Stimulated activated CD4-positive, alpha-beta T cell treated with anti-CD3 and anti-CD28 coated beads, TNF-alpha, amount 100 ng/mL, for 24 hours (primary cell): ENCODE measurements at places on chromosomes 1 and 21.
A peak's percentile ranks its signal among the peaks of the same experiment; 100 is the strongest.

- DNase-seq = no peak
Measured at GRCh38 chr1:216670118-216670883, 52.9 kb downstream of the ESRRG start.

GRCh38 chr1:32759997-32760623 lies 57.0 kb downstream of the YARS1 start:
- DNase-seq = no peak

DNA sequence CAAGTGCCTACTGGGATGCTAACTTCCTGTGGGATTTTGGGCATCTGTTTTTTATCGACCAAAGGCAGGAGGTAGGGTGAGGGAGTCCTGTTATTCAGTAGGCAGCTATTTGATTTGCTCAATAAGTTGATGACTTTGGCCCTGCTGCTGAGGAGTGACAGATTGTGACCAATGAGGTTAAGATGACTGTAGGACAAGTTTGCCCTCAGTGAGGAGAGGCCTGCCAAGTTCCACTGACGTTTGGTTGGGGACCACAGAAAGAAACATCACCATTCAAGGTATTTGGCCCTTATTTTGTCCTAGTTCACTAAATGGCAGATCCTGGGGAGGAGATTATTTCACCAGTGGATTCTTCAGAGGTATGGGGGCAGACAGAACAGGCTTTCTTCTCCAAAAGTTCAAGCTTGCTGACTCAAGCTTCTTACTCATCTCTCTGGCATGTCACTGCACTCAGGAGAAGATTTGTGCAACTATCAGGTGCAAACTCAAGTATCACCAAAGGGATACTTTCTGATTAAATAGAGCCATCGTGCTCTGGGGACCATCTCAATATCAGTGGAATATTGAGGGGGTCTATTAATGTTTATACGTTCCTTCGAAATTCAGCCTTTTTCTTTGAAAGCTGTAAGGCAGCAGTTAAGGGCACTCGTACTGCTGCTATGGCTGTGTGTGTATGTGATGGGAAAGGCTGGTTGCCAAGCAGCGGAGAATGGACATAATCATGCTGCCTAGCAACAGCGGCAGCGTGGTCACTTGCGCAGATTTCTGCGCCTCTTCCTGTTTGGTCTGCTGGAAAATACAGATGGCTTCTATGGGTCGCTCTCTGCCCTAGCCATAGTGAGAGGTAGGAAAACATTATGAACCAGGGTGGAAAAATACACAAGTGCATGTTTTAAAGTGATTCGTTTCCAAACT lies 78.7 kb downstream of the PBX1 start:
- no peak for DNase-seq

GRCh38 chr1:109969146-109969829 lies 15.3 kb upstream of the AHCYL1 start:
- no peak for DNase-seq

GRCh38 chr1:22123901-22124404 lies 18.9 kb downstream of the WNT4 start:
- DNase-seq = no peak

GRCh38 chr1:150995896-150996295 lies 10.8 kb downstream of the MINDY1 start:
- DNase-seq = no peak

DNA sequence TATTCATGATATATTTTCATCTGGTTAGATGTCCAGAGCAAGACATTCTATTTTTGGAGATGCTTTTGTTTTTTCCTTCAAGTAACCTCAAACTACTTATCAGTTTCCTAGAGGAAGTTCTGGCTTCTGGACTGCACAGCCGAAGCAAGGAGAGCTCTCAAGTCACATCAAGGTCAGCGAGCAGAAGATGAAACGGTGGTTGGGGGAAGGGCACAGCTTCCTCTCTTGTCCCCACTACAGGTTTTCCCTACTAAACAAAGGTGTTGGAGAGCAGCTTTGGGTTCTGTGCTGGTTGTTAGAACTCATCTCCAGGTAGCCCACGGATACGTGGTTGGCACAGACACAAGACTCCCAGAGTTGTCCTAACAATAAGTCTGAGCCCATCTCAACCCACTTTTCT lies 5.1 kb upstream of the PLEKHO1 start:
- DNase-seq = no peak

DNA sequence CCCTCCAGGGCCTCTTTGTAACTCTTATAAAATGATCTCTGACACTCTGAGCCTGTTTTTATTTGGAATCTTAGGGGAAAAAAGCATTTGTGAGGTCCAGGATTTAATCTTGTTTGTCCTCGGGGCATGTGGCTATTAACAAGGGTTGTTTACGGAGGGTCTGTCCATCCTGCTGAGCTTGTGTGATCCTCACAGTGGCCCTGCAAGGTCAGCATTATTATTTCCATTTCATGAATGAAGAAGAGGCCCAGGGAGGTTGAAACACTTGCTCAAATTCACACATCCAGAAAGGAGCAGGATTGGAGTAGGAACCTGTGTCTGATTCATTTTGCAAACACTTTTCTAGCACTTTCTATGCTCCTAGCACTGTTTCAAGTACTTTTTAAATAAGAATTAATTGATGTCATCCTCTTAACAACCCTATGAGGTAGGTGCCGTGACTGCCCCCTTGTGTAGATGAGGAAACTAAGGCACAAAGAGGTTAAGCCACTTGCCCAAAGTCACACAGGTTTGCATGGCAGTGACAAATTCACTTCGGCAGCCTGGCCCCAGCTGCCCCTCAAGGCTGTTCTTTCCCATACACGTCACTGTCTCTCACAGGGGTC lies 178.9 kb downstream of the MIS18A start:
- DNase-seq = no peak

- DNase-seq = no peak
Measured at GRCh38 chr1:228543396-228543795, 56.2 kb downstream of the RNF187 start.

- DNase-seq = no peak
Measured at GRCh38 chr1:54271341-54271740, 71.4 kb downstream of the MRPL37 start.

- DNase-seq = no peak
Measured at GRCh38 chr1:59151860-59152259, 145.0 kb upstream of the FGGY start.

DNA sequence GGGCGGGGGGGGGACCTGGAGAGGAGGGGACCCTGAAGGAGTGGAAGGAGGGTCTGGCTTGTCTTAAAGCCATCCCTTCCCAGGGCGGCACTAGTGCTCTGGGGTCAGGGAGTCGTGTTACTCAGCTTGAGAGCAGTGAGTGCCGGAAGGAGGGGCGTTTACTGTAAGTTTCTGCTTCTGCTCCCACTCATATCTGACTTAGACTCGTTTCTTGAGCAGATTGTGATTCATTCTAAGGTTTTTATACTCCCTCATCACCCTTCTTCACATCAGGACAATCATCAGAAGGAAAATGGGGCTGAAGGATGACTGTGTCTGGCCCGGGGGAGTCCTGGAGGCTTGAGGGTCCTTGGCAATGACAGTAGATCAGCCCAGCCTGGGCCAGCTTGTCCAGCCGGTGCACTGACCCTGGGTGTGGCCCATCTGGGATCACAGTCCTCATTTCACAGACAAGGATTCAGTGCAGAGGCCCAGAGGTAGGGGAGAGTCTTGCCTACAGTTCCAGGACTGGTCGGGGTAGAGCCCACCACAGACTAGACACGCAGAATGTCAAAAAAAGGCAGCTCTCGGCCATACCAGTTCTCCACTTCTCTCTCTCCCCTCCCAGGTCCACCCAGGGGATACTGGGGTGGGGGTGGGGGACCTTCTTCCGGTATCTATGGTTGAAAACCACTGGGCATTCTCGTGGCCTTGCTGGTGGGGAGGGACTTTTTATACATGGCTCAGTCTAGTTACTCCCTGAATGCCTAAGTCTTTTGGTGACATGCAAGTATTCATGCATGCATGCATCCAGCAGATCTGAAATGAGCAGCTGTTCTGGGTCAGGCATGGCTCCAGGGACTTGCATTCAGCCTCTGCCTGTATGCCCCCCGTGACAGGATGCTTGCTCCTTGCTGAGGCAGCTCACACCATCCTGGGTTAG lies 5.1 kb downstream of the TNFRSF8 start:
- peak; percentile 59 for DNase-seq

DNA sequence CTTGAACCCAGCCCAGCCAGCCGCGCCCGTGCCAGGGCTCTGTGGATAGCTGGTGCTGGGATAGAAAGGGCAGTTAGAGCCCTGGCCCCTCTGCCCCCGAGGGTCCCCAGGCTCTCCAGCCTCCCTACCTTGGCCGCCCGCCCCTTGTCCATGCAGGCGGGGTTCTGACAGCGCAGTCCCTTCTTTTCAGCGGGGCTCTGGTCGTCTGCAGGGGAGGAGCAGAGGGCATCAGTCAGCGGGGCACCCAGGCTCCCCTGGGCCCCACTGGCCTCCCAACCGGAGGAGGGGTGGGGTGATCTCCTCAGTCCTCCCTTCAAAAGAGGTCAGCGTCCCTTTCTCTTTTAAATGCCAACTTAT lies 4.9 kb upstream of the PLEKHG5 start:
- no peak for DNase-seq

GRCh38 chr1:9869831-9870251 lies 40.2 kb downstream of the CTNNBIP1 start:
- no peak for DNase-seq

DNA sequence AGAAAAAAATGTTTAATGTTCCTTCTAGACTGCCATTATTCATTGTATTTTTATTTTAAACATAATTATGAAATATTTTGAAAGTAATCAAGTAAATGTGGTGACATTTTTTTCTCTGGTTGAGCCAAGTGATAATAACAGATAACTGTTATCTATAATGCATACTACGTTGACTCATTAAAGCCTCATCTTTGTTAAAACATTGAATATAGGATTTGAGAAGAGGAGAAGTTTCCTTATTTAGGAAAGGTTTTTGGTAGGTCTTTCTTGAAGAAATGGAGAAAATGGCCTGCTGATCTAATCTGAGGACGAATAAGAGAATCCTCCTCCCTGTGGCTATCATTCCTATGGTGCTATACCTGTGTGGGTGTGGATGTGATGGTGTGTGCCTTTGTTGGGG lies 89.0 kb downstream of the NFIA start:
- no peak for DNase-seq

GRCh38 chr21:25343774-25344545 lies 263.3 kb downstream of the MRPL39 start:
- no peak for DNase-seq

DNA sequence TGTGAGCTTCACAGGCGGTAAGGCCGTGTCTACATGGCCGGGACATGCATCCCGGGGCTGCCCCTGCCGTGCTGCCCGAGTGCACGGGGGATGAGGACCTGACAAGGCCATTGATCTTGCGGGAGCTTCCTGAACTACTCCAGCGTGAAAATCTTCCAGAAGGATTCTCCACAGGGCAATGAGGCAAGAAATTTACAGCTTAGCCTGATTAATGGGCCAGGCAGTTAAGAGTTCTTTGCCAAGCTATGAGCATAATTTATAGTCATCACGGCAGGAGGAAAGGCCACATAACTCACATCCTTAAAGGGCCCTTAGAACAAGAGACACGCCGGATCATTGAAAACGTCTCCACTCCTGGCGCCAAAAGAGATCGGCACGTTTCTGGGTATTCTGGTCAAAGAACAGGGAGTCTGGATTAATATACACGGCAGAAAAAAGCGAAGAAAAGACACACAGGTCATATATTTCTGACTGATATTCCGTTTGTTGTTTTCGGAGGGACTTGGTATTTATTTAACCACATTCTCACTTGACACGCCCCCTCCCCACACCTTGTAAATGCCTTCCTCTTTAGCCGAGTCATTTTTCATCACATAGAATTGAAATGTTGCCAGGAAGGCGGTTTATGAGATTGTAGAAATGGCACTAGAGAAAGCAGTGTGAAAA lies 180.5 kb downstream of the DYRK1A start:
- DNase-seq = no peak

DNA sequence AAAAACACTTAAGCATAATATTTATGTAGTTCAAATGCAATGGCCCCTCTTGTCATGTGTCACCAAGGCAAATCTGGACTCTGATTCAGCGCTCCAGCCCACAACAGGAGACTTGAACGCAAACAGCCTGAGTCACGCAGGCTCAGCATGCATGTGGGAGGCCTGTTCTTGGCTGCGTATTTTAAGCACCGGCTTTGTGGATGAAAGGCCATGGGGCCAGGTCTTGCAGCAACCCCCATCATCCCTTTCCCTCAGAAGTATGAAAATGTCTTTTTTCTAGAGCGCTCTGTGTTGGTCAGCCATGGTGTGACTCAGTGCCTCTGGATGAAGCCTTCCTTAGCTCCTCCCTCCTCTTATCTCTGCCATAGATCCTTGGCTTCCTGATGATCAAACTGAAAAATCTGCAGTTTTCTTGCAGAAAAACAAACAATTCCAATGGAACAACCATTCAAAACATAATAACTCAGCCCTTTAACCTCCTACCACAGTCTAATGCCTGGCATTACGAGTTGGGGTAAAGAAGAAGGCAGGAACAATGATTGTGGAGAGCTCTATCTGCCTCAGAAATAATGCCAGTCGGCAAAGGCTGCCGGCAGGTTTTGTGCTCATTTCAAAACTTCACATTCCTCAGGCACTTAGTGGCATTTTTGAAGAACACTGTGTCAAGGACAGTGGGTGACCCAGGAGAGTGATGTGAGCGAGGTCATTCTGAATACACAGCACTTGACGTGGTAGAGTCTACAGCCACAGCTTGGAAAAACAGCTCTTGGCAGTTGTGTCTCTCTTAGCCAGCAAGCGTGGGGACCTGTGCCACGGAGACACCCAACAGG lies 167.5 kb downstream of the CLIC6 start:
- peak; percentile 3 for DNase-seq

DNA sequence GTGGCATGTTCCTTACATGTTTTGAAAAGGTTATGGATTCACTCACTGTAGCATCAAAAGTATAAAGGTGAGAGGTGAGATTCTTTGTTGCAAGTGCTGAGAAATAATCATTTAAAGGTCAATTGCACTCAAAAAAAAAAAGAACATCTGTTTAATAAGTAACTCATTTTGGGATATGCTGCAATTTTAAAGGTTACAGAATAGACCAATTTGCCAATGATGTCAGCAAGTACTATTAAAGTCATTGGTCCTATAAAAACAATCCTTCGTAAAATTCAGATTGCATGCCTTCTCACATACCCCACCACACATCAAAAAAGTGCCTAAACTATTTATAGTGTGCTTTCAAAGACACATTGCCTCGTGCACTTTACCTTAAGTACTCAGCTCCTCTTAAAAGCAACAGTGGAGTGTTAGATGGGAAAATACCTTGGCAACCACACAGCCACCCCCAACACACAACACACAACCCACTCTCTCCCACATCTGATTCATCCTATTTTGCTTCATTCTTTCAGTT lies 218.2 kb upstream of the ADGRL2 start:
- DNase-seq = no peak

- no peak for DNase-seq
Measured at GRCh38 chr1:239819096-239819495, 272.6 kb upstream of the FMN2 start.

- no peak for DNase-seq
Measured at GRCh38 chr1:243902100-243902499, 52.1 kb upstream of the AKT3 start.

GRCh38 chr1:205998457-205999241 lies 4.5 kb downstream of the RAB7B start:
- no peak for DNase-seq

- no peak for DNase-seq
Measured at GRCh38 chr1:6747674-6748073, 37.6 kb upstream of the CAMTA1 start.
